Activated T-helper 2 cell treated with anti-CD3 and anti-CD28 coated beads, Interferon-gamma antibody, Interleukin-2, Interleukin-4, amounts not matched to agents 10 μg/mL and 5 μg/mL and 100 μg/mL, durations not matched to agents 14 hours and 24 hours and 36 hours (primary cell): ENCODE measurements at places on chromosomes 12 and 14.

- DNase-seq = no peak
These were observed 85.7 kb downstream of the BTG1 start for GRCh38 chr12:92059960-92060359.

DNA sequence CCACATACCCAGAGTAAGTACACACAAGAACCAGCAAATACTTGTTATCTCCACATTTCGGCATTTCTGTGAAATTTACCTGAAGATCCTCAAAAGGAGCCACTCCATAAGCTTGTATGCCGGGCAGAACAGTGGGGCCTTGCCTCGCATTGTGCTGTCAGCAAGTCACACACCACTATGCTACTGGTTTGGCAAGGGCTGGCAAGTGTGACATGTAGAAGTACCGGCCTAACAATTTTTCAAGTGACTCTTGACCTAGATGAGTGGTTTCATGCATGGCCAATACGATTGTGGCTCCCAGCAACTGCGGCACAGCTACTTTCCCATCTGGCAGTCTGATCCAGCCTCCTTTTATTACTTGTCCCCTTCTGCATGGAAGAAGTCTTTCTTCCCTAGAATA lies 69.8 kb downstream of the GAS2L3 start:
- no peak for DNase-seq

DNA sequence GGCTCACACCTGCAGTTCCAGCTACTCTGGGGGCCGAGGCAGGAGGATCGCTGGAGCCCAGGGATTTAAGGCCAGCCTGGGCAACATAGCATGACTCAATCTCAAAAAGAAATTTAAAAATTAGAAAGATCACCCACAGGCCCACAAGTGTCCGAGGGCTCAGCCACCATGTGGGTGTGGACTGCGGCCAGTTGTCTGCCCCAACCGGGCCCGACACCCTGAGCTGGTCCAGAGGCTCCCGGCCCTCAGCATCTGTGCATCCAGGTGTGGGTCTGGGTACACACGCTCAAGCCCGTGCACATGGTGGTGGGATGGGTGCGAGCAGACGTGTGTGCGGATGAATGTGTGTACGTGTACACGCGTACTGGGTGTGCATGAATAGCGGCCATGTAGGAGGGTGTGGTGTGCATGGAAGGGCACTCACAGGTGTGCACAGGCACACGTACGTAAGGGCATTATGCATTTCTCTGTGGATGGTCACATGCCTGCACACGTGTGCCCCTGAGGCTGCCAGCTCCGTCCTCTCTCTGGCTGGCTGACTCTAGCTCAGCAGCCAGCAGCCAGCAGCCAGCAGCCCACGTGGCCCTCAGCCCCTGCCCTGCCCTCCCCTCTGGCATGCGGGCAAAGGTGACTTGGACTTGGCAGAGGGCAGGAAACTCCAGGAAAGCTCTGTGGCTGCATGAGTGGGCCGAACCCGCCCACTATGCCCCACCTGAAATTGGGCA lies 23.3 kb upstream of the NUDT14 start:
- DNase-seq = no peak

GRCh38 chr12:118429688-118430383 lies 53.5 kb downstream of the SUDS3 start:
- no peak for DNase-seq

- no peak for DNase-seq
These were observed 35.4 kb upstream of the HMGA2 start for GRCh38 chr12:65788912-65789311.

GRCh38 chr14:104654119-104654518 lies 35.3 kb upstream of the INF2 start:
- no peak for DNase-seq

GRCh38 chr12:98725476-98726247 lies 80.6 kb downstream of the APAF1 start:
- DNase-seq = peak; percentile 34

GRCh38 chr12:109291117-109291516 lies 18.0 kb downstream of the FOXN4 start:
- no peak for DNase-seq

DNA sequence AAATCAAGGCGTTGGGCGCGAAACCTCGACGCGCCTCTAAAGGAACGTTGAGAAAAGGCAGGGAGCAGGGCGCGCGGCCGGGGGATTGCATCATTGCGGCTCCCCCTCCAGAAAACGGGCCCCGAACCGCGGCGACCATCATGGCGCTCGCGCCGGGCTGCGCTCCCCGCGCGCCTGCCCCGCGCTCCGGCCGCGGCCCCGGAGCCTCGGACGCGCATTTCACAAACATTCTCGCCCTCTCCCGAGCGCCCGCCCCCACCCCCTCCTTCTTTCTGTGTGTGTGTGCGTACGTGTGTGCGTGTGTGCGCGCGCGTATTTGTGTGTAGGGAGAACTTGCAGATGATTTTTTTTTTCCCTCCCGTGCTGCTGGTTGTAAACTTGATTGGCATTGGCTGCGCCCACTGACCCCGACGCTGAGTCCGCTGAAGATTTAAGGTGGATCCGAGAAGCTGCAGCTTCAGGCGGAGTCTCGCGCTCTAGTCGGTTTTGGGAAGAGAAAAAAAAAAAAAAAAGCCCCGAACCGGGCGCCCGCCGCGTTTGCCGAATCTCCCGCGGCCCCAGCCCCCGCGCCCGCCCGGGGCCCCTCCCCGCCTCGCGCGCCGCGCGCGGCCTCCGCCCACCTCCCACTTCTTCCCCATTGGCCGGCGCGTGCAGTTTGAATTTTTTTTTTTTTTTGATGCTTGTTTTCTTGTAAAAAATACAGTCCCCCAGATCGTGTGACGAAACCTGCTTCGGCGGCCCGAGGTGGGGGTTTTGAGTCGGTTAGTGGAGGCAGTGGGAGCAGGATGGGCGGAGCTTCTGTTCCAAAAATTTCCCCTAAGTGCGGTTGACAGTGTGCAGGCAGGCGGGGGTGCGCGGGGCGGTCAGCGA lies 8.2 kb downstream of the CDKN1B start:
- peak; percentile 95 for DNase-seq

GRCh38 chr14:70789961-70790360 lies 19.4 kb downstream of the MAP3K9 start:
- DNase-seq = no peak

- no peak for DNase-seq
These were observed 5.8 kb downstream of the CCNB1IP1 start for GRCh38 chr14:20327005-20327869.

- no peak for DNase-seq
These were observed 68.9 kb upstream of the CISTR start for GRCh38 chr12:53820514-53821306.

- DNase-seq = no peak
These were observed 56.7 kb downstream of the RGS6 start for GRCh38 chr14:71988939-71989338.

GRCh38 chr14:77832297-77832696 lies 32.4 kb downstream of the ADCK1 start:
- no peak for DNase-seq

GRCh38 chr14:59356312-59356711 lies 108.9 kb downstream of the GPR135 start:
- DNase-seq = no peak

DNA sequence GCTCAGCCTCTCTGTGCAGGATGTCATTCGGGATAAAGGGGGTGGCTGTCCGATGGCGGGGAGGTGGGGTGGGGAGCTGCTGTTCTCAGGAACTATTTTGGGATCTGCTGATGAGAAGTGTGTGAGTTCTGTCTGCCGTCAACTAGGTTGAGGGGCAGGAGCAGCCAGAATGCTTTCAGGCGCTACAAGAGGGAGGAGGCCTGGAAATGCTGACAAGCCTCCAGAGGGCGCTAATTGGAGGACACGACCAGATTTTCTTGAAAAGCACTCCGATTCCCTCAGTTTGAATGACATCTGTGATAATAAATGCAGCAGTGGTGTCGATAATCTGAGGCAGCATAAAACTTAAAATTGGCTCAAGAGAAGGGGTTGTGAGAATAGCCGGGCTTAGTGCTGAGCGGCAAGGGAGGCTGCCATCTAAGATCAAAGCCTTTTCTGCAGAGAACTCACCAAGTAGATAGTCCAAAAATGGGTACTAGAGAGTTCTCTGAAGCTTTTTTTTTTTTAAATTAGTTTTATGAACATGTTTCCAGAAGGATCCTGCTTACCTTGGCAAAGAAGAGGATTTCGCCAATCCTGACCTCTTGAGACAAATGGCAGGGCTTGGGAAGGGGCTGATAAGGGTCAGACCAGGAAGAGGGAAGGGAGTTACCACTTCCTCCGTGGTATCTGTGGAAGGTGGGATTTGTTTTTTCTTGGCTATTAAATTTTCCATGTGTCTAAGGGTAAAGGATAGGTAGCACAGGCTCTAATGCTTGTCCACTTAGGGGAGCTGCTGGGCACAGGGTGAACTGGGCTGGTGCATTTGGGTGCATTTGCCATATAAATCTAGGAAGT lies 94.4 kb downstream of the CRACR2A start:
- DNase-seq = peak; percentile 18

- DNase-seq = no peak
These were observed 27.5 kb downstream of the TESPA1 start for GRCh38 chr12:54956818-54957641.

- DNase-seq = no peak
These were observed 22.1 kb upstream of the ITPK1 start for GRCh38 chr14:93137864-93138263.

- no peak for DNase-seq
These were observed 306.3 kb downstream of the ATP23 start for GRCh38 chr12:58247633-58248032.

- DNase-seq = no peak
These were observed 366.1 kb downstream of the PCNX1 start for GRCh38 chr14:71273366-71273765.

- DNase-seq = no peak
These were observed 1.9 kb upstream of the CLEC2D start for GRCh38 chr12:9667403-9668160.

DNA sequence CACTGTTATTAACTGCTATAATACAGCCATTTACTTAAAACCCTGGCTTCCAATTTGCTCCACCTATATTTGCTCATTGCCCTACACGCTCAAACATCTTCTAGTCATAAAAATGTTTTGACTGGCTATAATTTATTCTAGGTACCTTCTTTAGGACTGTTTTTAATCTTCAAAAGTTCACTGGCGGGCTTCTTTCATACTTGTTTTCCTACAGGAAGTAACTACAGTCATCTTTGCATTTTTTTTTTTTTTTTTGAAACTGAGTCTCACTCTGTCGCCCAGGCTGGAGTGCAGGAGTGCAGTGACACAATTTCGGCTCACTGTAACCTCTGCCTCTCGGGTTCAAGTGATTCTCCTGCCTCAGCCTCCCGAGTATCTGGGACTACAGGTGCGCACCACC lies 32.5 kb downstream of the MPHOSPH9 start:
- no peak for DNase-seq

GRCh38 chr12:1882850-1883470 lies 35.5 kb downstream of the CACNA2D4 start:
- no peak for DNase-seq

DNA sequence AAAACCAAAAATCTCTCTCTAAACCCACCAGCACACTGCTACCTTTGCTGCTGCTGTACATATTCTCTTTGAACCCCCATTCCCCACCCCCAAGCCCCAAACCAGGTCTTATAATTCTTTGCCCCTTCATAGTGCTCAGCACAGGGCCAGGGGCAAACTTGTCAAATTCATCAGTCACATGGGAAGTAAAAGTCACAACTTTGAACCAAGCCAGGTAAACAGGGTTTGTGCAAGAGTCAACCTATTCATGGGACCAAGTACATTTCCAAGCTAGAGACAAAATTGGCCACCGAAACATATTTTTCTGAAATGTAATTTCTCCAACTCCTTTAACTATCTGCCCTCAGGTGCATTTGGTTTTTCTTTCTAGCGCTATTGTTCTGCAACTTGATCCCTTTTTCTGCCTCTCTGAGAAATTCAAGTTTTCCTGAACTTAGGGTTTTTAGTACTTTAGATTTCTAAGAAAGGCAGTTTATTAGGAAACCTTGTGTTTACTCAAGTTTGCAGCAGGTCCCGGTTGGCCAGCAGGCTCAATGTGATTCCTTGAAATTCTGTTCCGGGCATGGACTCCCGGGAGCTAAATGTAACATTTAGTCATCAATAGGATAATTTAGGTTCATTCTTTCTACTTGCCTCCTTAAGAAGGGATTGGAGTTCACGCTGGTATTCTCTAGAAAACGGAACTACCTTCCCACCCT lies 230.5 kb downstream of the EFCAB11 start:
- no peak for DNase-seq

- DNase-seq = no peak
These were observed 83.3 kb downstream of the PLEKHG7 start for GRCh38 chr12:92786045-92786444.

- no peak for DNase-seq
These were observed 186.8 kb downstream of the FUT8 start for GRCh38 chr14:65599375-65599774.

DNA sequence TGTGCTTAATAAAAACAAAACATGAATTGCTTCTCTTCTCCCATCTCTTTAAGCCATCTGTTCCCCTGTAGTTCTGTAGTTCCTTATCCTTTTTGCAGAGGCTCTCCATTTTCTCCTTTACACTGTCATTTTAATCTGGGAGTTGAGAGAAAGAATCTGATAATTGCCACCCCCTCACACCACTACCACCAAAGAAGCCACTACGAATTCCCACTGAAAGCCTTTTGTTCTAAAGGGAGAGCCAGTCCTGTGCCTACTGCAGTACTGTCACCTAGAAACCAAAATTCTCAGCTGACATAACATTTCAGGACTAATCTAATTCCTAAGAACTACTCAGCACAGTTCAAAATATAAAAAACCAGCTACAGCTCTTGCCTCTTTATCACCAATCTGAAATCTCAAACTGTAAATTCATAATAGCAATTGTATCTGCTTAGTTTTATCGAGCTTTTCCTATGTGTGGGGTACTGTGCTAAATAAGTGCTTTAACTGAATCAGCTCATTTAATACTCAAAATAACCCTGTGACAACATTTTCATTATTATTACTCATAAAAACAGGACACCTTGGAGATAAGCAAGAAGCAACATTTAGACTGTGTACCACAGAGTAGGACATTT lies 72.4 kb downstream of the SPPL3 start:
- DNase-seq = no peak

- DNase-seq = no peak
These were observed 109.8 kb upstream of the ARID2 start for GRCh38 chr12:45619736-45620135.

GRCh38 chr12:89307474-89308253 lies 44.6 kb downstream of the DUSP6 start:
- DNase-seq = no peak

DNA sequence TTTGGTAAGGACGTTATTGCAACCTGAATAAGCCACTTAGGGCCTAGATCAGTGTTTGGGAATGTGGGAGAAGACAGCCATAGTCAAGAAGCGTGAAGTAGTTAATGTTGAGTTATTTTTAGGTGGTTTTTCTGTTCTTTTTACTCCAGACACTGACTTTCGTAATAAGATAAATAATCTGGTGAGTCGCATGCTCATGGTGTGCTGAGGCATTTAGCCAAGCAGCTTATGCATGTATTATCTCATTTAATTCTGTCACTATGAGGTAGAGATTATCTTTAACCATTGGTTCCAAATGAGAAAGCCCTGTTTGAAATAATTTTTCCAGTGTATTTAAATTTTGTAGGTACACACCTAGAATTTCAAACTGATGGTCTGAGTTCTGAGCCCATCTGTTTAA lies 67.3 kb downstream of the RCOR1 start:
- DNase-seq = no peak

- DNase-seq = no peak
These were observed 139.2 kb downstream of the KICS2 start for GRCh38 chr12:64082866-64083268.

- no peak for DNase-seq
These were observed 59.6 kb downstream of the DIP2B start for GRCh38 chr12:50564237-50564947.

- DNase-seq = no peak
These were observed 127.7 kb upstream of the SOX5 start for GRCh38 chr12:24077161-24077560.
